NCI-H446 (cell line): ENCODE measurements at places on chromosomes 7 and 10.

GRCh38 chr7:108211382-108212201 lies 81.4 kb upstream of the LAMB4 start:
- no peak for DNase-seq

DNA sequence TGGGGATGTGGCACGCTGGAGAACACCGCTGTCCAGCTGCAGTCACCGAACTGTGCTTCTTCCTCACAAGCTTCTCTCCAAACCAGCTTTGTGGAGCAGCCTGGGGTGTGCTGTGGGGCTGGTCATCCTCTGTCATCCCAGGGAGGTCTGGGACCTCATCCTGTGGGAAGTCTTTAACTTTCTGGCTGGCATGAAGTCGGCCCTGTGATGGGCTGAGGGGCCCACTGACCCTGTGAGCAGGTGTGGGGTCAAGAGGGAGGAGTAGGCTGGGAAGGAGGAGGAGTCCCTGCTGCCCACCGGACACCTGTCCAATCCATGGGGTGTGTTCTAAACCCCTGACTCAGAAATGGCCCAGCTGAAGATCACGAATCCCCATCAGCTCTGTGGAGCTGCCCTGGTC lies 136.2 kb upstream of the SHH start:
- DNase-seq: no peak

GRCh38 chr10:5106553-5106952 lies 12.3 kb downstream of the AKR1C3 start:
- no peak for DNase-seq

DNA sequence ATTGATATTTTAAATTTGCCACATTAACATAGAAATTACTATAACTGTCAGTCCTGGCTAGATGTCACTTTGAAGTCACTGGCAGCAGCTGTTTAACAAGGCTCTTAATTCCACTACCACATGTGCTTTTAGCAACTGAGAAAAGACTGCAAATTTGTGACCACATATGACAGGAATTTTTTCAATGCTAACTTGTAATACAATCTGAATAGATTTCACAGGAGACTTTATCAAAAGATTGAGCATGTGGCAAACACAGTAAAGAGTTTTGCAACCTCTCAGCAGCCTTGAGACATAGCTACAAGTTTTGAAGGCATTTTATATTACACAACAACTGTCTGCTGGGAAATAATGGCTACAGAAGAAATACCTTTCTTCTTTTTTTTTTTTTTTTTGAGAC lies 73.0 kb downstream of the MICU1 start:
- DNase-seq: no peak

- DNase-seq: no peak
Measured at GRCh38 chr10:91295346-91295745, 74.9 kb downstream of the PCGF5 start.

DNA sequence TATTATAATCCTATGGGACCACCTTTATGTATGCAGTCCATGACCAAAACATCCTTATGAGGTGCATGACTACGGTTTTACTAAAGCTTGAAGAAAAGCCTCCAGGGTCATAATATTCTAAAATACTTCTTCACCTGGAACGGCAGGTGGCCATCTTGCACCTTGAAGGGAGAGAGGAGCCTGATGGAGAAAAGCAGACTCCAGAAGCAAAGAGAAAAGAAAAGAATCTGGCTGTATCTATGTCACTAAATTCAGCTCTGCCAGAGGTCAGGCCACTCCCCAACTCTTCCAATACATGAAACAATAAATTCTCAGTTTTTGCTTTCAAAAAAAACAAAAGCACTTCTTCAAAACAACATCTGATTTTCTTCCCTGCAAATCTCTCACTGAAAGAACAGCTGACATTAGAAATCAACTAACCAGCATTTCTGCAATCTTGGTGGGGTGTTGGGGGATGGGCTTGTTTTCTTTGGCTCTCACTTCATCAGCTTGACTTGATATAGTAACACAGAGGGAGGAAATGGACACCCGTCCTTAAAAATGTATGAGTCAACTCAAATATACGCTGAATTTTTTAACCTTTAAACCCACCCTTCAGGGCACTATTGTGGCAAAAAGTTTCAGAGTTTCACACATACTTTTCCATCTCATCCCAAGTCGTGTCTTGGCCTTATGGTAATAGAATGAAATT lies 21.7 kb downstream of the HIBADH start:
- DNase-seq: no peak

DNA sequence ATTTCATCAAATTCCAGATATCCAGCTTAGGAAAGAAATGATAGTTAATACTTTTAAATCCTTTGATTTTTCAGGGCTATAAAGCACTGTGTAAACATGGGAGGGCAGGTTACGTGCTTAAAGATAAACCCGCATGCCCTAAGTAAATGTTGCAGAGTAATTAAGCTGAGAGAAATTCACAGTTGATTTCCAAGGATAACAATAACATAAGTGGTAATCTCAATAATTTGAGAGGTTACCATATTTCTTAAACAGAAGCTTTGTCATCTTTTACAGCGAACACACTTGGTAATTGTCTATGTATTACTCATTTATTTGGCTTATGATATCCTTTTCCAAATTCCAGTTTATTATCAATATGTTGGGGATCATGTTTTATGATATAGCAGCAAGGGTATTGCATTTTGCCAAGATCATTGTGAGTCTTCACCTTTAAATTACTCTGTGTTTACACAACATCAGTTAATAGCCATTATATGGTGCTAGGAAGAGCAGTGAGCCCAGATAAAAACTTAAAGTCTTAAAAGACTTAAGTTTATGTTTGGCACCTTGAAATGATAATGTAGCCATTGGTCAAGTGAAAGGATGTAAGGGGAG lies 15.4 kb downstream of the MGAM start:
- no peak for DNase-seq

DNA sequence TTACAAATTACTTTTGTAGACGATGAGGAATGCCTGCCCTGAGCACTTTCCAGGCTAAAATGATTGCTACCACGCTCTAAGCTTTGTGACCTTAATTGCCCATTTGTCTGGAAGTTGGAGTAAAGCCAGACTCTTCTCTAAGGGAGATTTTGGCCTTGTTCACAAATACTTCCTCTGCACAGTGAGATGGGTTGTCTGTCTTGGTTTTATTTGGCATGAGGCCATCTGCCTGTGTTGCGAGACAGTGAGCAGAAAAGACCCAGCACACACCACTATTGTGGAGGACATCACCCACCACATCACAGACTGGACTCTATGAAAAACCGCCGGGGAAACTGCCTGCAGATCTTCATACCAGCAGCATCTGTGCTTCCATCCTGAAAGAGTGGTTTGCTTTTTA lies 138.4 kb downstream of the BICC1 start:
- DNase-seq: no peak
